ENCODE measurements at places on chromosomes 5 and 9. TPM values are rescaled to one million over a fixed set of nuclear protein-coding genes. Genes with fewer than 3 reads are reported as not detected.

DNA sequence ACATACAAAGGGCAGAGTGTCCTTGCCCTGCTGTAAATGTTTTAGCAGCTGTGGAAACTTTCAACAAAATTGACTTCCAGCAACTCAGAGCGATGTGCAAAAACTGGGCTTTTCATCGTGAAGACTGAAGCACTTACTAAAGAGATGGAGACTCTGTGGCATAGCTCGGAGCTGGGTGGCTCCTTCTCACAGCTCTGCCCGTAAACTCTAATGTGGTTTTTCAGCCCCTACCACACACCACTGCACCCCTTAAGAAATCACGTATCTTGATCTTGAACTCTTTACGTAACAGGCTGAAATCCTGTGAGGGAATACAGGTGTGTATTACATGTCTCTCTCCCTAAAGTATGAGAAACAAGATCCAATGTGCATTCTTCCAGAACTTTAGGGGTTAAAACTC, 124.4 kb downstream of the MEF2C start:
- DNase-seq: no peak

GRCh38 chr9:111991179-111991578, 94.6 kb downstream of the UGCG start:
- DNase-seq: no peak

DNA sequence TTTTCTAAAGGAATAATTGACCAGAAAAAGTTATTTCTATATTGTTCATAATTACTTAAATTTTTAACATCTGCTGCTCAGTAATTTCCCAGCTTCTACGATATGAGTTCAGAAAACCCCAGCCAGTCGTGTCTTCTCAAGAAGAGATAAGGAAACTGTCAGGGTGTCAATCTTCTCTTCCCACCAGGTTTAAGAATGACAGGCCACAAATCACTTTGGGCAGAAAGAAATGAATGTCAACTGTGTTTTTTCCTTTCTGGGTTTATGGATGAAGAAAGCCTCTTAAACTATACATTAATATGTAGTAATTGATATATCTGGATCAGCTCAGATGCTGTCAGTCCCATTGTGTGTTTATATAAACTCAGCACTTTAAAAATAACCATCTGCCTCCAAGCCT, 453.2 kb upstream of the NUDT12 start:
- no peak for DNase-seq

- DNase-seq: no peak
Measured at GRCh38 chr5:124704594-124705284, 41.7 kb downstream of the ZNF608 start.

DNA sequence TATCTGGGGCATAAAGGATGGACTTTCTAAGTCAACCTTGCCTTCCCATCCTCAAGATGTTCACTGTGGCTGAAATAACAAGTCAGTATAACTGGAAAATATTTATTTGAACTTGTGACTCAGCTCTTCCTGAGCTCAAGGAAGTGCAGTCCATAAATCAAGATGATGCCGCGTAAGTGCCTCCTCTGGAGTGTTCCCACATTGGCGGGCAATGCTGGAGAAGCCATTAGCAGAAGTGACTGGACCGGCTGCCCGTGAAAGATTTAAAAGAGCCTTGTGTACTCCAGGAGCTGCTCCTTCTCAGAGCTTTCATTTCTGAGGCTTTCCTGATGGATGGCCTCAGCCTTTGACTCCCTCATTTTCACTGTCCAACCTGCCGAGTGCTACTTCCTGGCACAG, 17.4 kb downstream of the TMOD1 start:
- DNase-seq: no peak

GRCh38 chr9:98087420-98088354, 31.2 kb downstream of the NANS start:
- no peak for DNase-seq

- no peak for DNase-seq
Measured at GRCh38 chr5:128092144-128092543, 8.6 kb downstream of the SLC12A2 start.

DNA sequence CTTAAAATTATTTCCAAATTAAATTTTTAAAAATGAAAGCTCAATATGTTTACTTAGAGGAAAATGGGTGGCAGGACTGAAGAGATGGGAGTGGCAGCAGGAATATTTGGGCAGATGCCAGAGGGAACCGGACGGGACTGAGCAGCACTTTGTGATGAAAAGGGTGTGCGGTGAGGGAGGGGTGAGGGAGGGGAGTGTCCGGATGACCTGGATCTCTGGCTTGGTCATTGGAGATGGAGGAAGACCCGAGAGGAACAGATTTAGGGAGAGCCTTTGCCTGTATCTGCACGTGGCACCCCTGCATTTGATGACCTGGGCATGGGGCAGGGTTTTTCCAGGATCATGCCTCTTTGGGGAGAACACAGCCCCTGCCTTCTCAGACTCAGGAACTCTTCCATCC, 201.1 kb upstream of the MVB12B start:
- no peak for DNase-seq

GPSM1 gene
- 102 TPM for total RNA-seq

AQP3 gene
- 1.3 TPM for total RNA-seq

TAL2 gene
- 0.84 TPM for total RNA-seq

BTNL3 gene
- not detected for total RNA-seq

CD274 gene
- 0.29 TPM for total RNA-seq

ANGPTL2 gene
- 16.6 TPM for total RNA-seq
